Left renal pelvis (tissue), 4 donors: ENCODE measurements at places on chromosomes 6 and 20. TPM values are rescaled to one million over a fixed set of nuclear protein-coding genes. Genes with fewer than 3 reads are reported as not detected.

Gene HCK
- polyA plus RNA-seq, result 2.6 TPM

Gene MYB
- 4.6 TPM for polyA plus RNA-seq

Gene POU5F1
- polyA plus RNA-seq, result 11.7 TPM

DNA sequence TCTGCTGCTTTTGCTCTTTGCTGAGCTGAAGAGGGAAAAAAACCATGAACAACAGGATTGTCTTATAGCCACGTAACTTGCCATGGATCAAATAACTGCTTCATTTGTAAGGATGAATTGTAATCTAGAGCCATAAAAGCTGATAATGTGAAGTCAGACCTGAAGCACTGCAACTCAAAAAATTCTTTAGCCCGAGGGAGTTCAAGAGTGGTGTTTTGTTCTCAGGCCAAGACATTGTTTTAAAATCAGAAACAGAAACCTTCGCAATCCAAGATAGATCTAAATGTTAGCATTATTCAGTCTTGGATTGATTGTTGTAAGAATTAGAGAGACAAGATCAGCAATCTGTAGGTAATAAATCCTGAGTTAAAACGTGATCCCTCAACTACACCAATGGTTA lies at the start of gene TRAPPC3L:
TRAPPC3L (minus strand) TSS at position 34 of the 400 bp plus-strand sequence. CDS start 170 bp downstream, outside the sequence.
- no peak for DNase-seq

DNA sequence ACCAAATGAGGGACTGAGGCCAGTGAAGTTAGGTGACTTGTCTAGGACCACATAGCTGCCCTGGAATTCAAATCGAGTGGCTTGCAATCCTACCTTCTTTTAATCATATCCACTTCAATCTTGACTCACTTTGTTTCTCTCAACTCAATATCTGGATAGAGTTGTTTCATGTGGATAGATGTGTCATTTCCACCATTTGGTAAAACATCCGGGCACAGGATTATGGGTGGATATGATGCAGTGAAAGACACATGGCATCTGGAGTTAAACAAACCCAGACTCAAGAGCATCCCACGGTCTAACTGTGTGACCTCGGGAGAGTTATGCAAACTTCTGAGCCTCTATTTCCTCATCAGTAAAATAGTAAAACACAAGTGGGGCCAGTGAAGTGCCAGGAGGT lies 103.6 kb upstream of the CNKSR3 start:
- DNase-seq, result no peak
